ENCODE measurements at places on chromosomes 7 and 10.

DNA sequence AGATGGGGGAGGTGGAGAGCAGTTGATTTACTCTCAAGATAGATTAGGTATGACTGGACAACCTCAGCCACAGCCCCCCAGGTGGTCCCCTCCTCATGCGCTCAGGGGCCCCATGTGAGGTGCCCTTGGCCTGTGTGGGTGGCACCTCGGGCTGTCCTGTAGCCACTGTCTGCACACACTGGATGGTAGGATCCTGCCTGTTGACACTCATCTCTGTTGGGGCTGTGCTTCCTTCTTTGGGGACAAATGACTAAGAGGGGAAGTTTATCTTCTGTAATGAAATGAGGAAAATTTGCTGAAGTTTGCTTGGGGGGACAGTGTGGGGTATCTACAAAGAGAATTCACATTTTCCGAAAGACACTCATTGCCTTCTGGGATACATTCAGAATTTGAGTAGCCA lies 53.6 kb upstream of the ANTXRL start:
- no peak for DNase-seq

DNA sequence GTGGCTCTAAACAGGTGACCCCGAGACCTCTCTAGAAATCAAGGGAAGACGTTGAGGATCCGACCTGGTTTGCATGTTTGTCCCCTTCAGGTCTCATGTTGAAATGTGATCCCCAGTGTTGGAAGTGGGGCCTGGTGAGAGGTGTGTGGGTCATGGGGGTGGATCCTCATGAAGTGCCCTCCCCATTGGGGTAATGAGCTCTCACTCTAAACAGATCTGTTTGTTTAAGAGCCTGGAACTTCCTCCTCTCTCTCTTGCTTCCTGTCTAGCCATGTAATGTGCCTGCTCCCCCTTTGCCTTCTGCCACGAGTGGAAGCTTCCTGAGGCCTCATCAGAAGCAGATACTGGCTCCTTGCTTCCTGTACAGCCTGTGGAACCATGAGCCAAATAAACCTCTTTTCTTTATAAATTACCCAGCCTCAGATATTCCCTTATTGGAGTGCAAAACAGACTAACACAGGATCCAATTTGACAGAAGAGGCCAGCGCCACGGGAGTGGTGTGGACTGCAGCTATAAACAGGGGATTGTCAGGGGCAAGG lies 10.8 kb upstream of the POLM start:
- DNase-seq = no peak

DNA sequence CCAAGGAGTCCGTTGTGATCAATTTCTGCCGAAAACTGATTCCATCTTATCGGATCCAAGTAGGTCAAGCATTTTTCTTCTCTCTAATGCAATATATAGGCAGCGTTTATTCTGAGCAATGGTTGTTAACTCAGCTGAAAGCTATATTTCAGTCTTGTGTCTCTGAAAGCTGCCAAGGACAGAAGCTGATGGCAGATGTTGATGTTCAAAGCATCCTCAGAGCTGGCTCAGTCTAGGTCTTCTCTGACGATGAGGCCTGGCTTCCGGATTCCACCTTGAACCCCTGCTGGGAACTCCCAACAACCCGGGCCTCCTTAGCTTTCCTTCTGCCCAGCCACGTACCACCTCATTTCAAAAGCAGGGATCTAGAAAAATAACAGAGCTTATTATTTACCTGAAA lies 863.6 kb downstream of the NRG3 start:
- DNase-seq = no peak

GRCh38 chr10:130074639-130075038 lies 36.0 kb downstream of the C10orf143 start:
- DNase-seq = no peak

GRCh38 chr7:25802057-25802456 lies 349.9 kb upstream of the NFE2L3 start:
- DNase-seq = no peak

DNA sequence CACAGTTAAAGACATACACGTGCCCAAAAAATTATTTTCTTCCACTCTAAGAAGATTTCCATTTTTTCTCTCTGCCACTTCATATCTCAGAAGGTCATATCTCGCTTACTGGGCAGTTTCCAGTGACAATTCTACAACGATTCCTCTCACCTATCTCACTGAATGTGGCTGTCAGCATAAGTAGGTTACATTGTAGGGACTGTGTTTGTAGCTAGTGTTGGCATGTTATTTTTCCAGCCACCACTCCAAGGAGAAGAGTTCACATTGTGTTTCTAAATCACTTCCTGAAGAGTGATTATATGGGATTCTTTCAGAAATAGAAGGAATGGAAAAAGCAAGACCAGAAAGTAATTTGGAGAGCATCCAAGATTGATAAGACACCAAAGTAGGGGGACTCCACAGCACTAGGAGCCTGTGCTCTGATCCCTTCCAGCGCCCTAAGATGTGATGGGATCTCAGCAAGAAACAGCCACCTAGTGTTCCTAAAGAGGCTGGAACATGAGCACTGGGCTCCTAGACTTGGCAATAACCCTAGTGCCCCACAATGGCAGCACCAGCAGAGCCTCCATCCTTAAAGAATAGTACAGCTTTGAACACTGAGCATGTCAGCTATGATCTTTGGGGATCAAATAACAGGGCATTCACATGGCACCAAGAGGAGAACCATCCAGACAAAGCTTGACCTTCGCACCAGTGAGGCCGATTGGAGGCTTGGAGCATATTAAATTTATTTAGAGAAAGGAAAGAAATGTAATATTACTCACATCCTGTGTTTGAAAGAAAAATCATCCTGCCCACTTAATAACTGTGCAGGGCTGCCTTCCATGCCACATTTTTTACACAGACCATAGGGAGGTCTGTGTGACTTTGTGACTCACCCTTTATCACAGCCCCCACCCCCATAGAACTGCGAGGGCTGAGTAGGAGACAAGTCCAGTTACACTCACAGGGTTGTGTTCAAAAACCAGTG lies 51.8 kb downstream of the CAV1 start:
- peak; percentile 98 for DNase-seq

DNA sequence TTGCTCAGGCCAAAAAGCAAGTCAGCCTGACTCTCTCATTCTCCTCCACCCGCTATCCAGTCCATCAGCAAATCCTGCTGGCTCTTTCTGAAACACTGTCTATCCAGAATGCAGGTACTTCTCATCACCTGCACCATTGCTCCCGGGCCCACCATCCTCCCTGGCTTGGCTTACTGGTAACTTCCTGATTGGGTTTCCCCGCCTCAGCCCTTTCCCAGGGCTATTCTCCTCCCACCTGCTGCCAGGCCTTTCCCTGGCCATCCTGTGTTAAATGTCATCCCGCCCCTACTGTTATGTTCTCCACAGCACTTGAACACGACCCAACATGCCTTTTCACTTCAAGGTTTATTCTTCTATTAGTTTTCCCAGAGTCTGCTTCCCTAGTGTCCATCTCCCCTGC lies 124.0 kb downstream of the CNNM2 start:
- no peak for DNase-seq

- DNase-seq = peak; percentile 77
Observed at GRCh38 chr10:12701696-12702095, 299.8 kb downstream of the CCDC3 start.

DNA sequence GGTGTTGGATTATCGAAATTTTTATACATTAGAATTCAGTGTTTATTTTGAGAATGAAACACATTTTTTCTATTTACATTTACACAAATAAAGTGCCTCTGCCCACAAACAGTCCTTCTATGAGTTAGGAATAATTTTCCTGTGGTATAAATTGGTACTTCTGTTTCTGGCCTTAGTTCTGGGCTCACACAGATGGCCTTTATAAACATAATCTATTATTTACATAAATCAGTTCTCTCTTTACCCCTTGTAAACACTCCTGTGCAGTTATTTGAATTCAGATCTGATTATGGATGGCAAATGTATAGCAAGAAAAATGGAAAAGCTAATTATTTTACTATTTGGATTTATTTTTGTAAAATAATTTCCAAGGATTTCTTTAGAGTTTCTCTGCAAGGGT lies 143.2 kb downstream of the PRKG1 start:
- DNase-seq = no peak

GRCh38 chr10:124027031-124027611 lies 66.3 kb downstream of the CHST15 start:
- DNase-seq = no peak

DNA sequence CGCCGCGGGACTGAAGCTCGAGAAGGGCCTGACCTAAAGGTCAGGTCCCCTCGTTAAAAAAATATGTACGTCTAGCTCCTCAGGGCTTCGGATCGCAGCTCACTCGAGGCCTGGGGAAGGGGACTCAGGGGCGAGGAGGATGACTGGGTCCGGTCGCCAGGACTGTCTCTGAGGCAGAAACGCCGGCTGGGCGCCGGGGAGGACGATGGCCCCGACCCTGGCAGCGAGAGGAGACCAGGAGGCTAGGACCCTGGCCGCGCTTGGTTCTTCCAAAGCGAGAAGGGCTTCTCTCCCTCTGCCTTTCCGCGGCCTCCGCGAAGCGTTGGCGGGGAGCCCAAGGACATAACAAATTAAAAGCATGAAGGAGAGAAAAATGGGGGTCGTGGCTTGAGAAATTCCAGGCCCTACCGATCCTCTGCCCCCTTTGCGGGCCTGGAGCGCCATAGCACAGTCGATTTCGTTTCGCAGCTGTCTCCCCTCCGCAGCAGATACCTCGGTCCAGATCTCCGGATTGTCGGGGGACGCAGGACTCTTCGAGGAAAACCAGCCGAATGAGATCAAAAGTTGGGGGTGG lies 3.1 kb downstream of the NKX2-3 start:
- DNase-seq = no peak

Data from fibroblast of skin of right quadriceps (primary cell).